ENCODE measurements at places on chromosomes 5 and 9.

DNA sequence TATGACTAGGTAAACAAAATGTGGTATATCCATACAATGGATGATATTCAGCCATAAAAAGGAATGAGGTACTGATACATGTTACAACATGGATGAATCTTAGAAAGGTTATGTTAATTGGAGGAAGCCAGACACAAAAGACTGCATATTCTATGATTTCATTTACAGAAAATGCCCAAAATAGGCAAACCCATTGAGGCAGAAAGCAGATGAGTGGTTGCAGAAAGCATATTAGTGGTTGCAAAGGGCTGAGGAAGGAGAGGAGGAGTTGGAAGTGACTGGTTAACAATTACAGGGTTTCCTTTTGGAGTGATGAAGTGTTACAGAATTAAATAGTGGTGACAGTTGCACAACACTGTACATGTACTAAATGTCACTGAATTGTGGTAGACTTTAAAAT is 17.7 kb downstream of the PLGRKT start:
- no peak overlapping the region for H3K4me3 ChIP-seq
- H3K4me1 ChIP-seq: peaks cover 3% of the 10 kb centered on the region
- no peak overlapping the region for H3K27ac ChIP-seq
- no peaks in the 10 kb centered on the region for H3K36me3 ChIP-seq
- DNase-seq: no peak
- H3K27me3 ChIP-seq: no peaks in the 10 kb centered on the region

- no peak overlapping the region for H3K4me3 ChIP-seq
- no peaks in the 10 kb centered on the region for H3K36me3 ChIP-seq
- no peak for DNase-seq
- no peaks in the 10 kb centered on the region for H3K27me3 ChIP-seq
Measured at GRCh38 chr5:148810823-148811222, 15.6 kb upstream of the ADRB2 start.

- no peak overlapping the region for H3K27ac ChIP-seq
- H3K4me1 ChIP-seq: peaks cover 34% of the 10 kb centered on the region
- peaks cover 7% of the 10 kb centered on the region for H3K27me3 ChIP-seq
Measured at GRCh38 chr9:130995086-130996011, 13.6 kb upstream of the LAMC3 start.

- no peak overlapping the region for H3K27ac ChIP-seq
- H3K27me3 ChIP-seq: no peaks in the 10 kb centered on the region
- H3K4me3 ChIP-seq: no peak overlapping the region
Measured at GRCh38 chr5:38423276-38424147, 132.9 kb downstream of the LIFR start.

DNA sequence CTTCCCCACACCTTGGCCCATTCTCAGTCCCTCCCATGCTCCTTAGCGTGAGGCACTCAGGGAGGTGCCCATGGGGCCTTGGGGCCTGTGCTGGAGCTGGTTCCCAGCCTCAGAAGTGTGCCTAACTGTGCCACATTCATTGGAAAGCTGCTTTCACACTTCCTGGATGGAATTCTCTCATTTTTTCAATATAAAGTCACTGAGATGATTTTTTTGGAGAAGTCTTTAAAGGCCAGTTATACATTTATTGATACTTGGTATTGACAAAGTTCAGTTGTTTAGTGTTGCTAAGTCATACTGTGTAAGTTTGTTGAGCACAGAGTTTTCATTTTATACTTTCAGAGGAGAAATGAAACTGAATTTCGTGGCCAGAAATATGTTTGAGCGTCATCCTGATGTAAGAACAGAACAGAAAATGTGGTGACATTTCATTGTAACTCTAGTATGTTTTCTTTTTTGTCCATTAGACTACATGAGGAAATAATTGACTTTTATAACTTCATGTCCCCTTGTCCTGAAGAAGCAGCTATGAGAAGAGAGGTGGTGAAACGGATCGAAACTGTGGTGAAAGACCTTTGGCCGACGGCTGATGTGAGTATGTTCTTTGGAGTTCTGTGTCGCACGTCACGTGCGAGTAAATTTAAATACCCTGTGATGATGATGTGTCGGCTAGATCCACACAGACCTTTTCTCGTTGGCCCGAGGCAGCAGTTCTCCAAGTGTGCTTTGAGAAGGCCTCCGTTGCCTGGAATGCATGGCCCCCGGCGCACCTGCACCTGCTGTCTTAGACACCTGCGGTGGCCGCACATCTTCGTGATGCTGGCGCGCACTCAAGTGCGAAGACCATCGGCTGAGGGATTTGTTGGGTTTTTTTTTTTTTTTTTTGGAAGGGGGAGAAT is 24.1 kb downstream of the TENT4A start:
- H3K4me1 ChIP-seq: no peaks in the 10 kb centered on the region
- no peak overlapping the region for H3K4me3 ChIP-seq
- no peak overlapping the region for H3K27ac ChIP-seq
- DNase-seq: no peak
- H3K27me3 ChIP-seq: no peaks in the 10 kb centered on the region
- H3K36me3 ChIP-seq: peaks cover 72% of the 10 kb centered on the region

GRCh38 chr5:138654281-138654867 is 79.2 kb upstream of the HSPA9 start:
- no peaks in the 10 kb centered on the region for H3K36me3 ChIP-seq
- no peak overlapping the region for H3K27ac ChIP-seq

GRCh38 chr5:136717917-136718316 is 352.6 kb upstream of the TRPC7 start:
- H3K36me3 ChIP-seq: no peaks in the 10 kb centered on the region
- no peaks in the 10 kb centered on the region for H3K27me3 ChIP-seq
- DNase-seq: no peak
- no peaks in the 10 kb centered on the region for H3K4me1 ChIP-seq
- H3K4me3 ChIP-seq: no peak overlapping the region

DNA sequence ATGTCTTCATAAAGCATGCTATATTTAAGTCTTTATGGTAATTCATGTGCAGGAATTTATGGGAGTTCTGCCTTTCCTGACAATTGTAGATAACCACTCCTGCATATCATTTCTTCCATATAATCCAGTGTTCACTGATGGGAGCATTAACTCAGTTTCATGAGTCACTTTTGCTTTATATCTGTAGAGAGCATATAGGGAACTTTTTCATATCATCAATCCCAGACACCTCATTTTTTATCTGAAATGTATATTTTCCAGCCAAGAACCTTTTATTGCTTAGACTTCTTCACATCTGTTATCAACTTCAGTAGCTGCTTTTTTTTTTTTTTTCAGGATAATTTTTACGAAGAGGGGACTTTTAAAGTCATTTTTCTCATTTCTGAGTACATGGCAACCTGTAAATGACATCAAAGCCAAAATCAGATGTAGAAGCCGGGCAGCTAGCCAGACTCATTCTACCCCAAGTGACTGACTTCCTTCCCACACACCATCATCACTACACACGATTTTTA is 41.1 kb downstream of the NFX1 start:
- no peak overlapping the region for H3K4me3 ChIP-seq
- no peaks in the 10 kb centered on the region for H3K4me1 ChIP-seq
- peaks cover 11% of the 10 kb centered on the region for H3K36me3 ChIP-seq
- DNase-seq: no peak
- no peak overlapping the region for H3K27ac ChIP-seq
- no peaks in the 10 kb centered on the region for H3K27me3 ChIP-seq

Measured in neuronal stem cell (in vitro differentiated cells).